ENCODE measurements at places on chromosomes 11 and 22.

GRCh38 chr11:121291896-121292494 is 576 bp upstream of the SC5D start:
- no peak for DNase-seq

- DNase-seq, result no peak
Observed at GRCh38 chr11:112863305-112863704, 97.9 kb upstream of the NCAM1 start.

DNA sequence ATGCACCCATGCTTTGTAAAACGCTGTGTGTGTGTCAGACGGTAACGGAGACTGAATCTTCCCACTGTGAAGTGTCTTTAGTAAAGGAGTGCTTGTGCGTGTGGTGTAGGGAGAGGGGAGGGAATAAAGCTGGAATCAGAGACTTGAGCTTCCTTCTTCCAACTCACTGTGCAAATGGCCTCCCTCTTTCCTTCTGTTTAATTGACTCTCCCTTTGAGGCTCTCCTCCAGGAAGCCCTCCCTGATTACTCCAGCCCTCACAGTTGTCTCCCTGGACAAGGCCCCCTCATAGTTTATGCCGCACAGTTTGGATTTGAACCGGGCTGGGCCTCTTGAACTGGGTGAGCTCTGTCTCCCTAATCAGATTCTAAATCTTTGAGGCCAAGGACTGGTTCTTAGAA is 23.0 kb upstream of the KCNJ11 start:
- no peak for DNase-seq

- DNase-seq, result no peak
Observed at GRCh38 chr11:63737718-63738117, 30.9 kb downstream of the ZFTA start.

GRCh38 chr11:114892381-114893197 is 214.3 kb downstream of the NXPE2 start:
- no peak for DNase-seq

- no peak for DNase-seq
Observed at GRCh38 chr22:47038206-47038835, 275.9 kb downstream of the TBC1D22A start.

- DNase-seq, result no peak
Observed at GRCh38 chr11:61964058-61964665, 3.3 kb downstream of the FTH1 start.

DNA sequence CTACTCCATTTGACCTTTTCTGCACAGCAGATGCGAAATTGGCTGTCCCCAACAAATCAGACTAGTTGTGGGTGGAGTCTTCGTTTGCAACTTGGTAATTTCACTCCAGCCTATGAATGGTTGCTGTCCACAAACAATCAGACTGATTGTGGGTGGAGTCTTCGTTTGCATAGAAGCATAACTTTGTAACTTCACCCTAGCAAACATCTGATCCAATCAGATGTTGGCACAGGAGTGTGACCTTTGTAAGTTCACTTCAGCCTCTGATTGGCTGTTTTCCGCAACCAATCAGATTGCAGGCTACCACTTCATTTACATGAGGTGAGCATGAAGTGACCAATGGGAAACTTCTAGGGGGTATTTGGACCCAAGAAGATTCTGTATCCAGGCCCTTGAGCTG is 16.3 kb upstream of the CABP2 start:
- DNase-seq, result no peak

- DNase-seq, result no peak
Observed at GRCh38 chr22:49568751-49569285, 258.9 kb downstream of the BRD1 start.

- DNase-seq, result no peak
Observed at GRCh38 chr11:73866586-73866996, 10.1 kb downstream of the COA4 start.

- no peak for DNase-seq
Observed at GRCh38 chr11:114598461-114598860, 2.9 kb upstream of the NXPE4 start.

GRCh38 chr22:19729507-19729906 is 6.2 kb downstream of the GP1BB start:
- DNase-seq, result no peak

- no peak for DNase-seq
Observed at GRCh38 chr11:119904531-119905035, 175.6 kb upstream of the NECTIN1 start.

GRCh38 chr11:32392840-32393239 is 42.5 kb downstream of the WT1 start:
- no peak for DNase-seq

DNA sequence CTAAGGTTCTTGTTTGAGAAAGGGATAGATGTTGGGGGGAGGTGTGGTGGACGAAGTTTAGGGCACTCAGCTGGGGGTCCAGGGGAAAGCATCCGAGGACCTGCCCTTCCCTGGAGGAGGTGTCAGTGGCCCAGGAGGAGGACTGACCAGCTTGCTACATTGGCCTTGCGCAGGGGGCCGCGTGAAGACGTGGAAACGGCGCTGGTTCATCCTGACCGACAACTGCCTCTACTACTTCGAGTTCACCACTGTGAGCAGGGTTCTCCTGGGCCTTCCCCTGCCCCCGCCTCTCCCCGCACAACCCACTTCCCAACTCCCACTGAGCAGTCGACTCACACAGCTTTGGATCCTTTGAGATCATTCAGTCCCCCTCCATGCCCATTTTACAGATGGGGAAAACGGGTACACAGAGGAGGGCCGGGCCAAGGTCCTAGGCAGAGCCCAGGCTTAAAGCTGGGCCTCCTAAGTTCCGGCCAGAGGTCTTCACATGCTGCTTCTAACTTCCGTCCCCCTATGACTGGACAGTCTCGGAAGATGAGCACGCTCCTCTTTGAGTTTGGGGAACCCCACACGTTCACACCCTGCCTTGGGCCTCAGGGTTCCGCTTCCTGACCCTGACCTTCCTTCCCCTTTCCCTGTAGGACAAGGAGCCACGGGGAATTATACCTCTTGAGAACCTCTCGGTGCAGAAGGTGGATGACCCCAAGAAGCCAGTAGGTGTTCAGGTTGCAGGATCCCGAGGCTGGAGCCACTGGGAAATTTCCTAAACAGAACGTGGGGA is 28.7 kb downstream of the CYTH4 start:
- no peak for DNase-seq

- DNase-seq, result no peak
Observed at GRCh38 chr22:23183061-23183698, 2.9 kb downstream of the BCR start.

DNA sequence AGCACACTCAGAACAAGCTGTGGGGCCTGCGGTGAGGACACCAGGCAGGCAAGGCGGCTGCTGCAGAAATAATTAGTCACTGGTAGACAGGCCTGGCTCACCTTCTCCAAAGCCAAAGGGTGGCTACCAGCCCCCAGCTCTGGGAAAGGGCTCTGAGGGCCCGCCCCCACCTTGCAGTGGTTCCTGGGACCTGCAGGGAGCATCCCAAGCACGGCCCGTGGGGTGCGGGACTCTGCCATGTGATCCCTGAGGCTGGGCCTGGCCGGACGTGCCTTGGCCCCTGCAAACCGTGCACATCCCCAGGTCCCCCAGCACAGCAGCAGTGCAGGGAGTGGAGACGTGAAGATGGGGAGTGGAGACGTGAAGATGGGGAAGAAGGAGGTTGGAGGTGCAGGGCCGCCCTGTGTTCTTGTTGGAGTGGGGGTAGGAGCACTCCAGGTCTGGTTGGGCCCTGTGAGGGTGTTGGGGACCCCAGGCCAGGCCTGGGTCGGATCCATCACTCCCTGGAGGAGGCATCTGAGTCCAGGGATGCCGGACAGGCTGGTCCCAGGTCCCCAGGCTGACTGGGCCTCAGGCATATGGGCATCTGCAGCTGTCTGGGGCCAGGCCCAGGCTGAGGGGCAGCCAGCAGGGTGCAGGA is 41.9 kb downstream of the RTN4R start:
- no peak for DNase-seq

DNA sequence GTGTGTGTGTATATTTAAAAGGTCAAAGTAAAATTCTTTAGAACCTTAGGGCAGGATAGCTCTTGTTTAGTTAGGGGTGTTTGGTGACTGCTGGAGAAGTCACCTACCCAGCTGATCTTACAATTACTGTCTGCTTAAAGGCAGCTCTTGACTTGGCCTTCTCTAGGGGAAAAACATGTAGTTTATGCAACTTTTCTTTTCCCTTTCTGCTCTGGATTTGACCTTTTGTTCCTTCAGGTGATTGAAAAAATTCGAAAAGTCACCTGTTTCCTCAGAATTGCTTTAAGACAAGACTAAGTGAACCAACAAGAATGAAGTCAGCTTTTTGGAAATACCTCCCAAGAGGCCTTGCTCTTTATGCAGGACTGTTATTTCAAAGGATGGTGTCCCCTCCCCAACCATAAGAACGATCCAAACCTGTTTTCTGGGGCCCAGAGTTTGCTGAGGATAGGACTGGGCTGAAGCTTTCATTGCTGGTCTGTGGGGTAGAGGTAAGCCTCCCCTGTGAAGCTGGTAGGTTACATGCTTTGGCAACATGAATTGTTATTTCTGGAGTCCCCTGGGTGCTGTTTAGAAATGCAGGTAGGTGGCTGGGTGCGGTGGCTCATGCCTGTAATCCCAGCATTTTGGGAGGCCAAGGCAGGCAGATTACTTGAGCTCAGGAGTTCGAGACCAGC is 111.2 kb downstream of the PTPRJ start:
- no peak for DNase-seq

DNA sequence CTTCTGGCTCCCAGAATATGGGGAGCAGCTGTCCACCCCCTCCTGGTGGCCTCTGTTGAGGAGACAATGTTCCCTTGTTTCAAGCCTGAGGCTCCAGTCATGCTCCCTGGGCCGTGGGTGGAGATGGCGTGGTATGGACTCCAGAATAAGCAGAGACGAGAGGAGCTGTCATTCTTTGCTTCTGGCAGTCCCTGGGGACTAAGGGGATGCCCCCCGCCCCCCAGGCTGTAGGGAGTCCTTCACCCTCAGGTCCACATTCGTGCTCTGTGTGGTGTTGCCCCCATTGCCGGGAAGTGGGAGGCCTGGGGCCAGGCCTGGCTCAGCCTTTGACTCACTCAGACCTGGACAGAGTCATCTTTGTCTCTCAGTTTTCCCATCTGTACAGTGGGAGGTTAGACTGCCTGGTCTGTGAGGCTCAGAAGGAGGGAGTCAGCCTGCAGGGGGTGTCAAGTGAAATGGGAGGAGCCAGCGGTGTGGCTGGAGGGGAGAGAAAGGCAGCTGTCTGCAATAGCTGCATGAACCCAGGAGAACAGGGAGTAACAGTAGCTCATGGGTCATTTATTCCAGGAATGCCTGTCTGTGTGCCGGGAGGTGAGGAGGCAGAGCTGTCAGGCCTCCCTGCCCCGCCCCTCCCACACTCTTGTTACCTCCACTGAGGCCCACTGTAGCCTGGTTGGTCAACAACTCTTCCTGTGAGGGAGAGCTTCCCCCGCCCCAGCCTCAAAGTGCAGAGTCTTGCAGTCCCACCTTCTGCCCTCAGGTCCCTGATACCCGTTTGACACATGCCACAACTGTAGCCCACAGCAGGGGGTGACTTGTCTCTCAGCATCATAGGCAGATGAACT is 6.3 kb downstream of the ARHGEF17 start:
- no peak for DNase-seq
